Activated naive CD4-positive, alpha-beta T cell treated with anti-CD3 and anti-CD28 coated beads, Interleukin-2, amount 50 U/mL, for 72 hours (primary cell): ENCODE measurements at places on chromosomes 1 and 21. TPM values are rescaled to one million over a fixed set of nuclear protein-coding genes. Genes with fewer than 3 reads are reported as not detected.

DNA sequence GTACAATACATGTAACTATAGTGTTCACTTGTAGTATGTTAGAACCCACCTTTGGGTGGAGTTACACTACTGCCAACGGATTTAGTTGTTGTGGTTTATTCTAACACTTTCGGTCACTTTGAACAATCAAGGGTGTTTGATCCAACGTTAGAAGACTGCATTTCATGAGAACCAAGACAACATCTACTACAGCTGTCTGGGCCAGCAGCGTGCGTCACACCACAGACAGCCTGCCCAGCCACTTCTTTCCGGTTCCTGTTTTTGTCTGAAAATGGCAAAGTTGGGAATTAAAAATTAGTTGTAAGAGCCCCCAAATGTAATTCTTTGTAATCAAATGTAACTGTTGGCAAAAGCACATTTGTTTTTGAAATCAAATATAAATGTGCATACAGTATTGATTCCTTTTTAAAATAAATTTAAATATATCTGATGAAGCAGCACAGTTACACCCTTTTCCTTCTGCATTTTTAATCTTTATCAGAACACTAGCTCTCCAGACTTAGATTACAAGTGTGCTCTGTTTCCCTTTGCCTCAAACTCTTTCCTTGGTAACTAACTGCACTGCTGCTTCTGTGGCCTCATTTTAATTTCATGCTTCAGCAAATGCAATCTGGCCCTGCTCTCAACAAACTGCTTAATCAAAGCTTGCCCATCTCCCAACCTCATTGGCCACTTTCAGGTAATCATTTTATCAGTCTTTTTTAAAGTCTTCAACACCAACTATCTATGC is 86.6 kb upstream of the DPH5 start:
- no peak for DNase-seq

- DNase-seq, result no peak
These were observed 29.7 kb downstream of the EPHA2 start for GRCh38 chr1:16126160-16126559.

DNA sequence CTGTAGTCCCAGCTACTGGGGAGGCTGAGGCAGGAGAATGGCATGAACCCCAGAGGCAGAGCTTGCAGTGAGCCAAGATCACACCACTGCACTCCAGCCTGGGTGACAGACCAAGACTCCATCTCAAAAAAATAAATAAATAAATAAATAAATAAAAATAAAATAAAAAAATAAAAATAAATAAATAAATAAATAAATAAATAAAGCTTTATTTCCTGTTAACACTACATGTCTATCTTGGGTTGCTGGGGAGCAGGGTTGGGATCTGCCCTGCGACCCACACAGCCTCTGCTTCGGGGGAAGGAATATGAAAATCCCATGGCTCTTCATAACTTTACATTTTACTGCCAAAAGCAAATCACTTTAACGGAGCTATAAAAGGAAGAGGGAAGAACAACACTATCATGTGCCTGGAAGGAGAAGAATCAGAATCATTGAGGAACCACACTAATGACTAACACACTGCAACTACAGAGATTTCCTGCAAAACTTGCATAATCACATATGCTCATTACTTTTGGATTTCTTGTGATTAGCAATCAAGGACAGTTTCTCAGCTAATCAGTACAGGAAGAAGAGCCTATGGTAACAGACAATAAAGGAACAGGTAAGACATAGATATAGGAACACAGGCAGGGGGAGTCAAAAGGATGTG is 72.8 kb upstream of the CD55 start:
- no peak for DNase-seq

DNA sequence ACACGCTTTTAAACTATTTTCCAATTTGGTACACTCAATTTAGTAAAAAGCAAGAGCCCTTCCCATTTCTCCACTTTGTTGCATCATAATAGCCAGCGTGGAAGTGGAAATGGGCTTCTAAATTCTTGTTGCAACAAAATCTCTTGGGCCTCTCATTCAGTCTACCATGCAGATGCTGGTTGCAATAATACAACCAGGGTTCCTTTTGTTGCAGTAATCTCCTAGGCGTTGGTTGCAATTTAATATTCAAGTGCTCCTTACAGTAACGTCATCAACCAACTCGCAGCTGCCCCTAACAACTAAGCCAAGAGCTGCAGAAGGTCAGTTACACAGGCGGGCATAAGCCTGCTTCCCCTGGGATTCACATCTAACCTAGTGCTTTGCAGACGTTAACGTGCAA is 2.7 kb upstream of the HDGF start:
- no peak for DNase-seq

DNA sequence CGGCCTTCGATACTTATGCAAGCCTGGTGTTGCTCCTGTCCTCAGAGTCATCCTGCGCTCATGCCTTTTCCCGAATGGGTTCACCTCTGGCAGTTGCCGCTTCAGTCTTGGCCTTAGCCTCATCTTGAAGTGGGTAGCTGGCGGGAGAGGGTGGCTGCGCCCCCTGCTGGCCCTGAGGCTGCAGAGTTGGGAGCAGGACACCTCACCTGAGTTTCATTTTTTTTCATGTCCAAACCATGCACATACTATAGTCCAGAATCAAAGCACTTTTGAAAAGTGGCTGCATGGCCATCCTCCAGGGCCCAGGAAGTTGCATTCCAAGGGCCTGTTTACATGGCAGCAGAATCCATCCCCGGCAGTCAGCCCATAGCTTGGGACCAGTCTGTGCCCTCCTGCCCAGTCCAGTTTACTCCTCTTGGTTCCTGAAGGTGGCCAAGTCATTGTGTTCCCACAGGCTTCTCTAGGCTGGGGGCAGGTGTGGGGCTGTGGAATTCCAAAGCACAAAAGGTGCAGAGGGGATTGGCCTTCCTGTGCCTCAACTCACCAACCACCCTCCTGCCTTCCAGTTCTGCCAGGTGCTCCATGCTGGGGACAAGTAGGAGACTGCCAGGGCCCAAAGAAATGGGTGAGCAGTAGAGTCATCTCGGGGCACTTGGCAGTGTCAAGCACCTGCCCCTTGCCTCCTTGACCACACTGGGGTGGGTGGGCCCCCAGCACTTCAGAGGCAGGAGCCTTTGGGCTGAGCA is 44.0 kb downstream of the YARS1 start:
- peak; percentile 72 for DNase-seq

DNA sequence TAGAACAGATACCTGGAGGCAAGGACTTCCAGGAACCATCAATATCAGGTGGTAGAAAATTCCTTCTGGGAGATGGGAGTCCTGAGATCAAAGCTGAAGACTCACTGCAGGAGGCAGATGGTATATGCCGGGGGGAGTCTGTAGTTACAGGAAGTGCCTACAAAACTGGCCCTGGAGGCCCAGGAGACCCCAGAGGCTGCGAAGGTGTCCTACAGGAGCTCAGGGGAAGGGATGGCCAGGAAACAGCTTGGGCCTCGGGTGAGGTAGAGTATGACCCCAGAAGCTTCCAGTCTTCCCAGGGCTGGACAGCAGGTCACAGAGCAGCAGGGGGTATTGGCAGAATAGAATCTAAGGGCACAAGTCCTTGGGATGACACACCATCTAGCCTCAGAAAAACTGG is 16.4 kb downstream of the IGFN1 start:
- DNase-seq, result no peak

GRCh38 chr1:3166206-3166918 is 97.4 kb downstream of the PRDM16 start:
- no peak for DNase-seq

GRCh38 chr1:201538612-201539551 is at the start of gene NAV1:
Gene NAV1, plus strand, starts transcription at chr1:201539127. Its CDS starts 83,758 bp downstream, at chr1:201622885.
- DNase-seq, result no peak

DNA sequence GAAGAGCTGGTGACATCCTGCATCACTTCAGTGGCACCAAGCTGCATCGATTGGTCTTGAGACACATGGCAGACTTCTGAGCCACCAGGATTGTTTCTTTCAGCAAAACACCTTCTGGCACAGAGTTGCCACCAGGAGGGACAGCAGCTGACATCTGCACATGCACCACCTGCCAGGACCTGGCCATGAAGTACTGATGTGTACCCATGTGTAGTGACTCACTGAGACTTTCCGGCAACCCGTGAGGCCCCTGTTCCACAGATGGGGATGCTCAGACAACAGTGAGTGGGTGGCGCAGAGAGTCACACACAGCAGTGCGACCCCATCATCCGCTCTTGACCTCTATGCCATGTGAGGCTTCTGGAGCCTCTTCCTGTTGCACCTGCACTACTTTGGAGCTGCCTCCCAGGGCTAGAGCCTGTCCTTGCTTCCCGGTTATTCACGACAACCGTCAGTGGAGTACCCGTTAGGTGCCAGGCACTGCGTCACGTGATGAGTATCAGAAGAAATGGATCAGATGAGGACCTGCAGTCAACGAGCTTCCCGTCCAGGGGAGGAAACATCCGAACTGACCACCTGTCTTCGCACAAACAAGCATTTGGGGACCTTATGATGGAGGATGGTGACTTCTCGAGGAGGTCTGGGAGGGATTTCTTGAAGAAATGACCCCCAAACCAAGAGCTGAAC is 80.5 kb upstream of the VAMP3 start:
- no peak for DNase-seq

The ERICH3 gene
- not detected for total RNA-seq

GRCh38 chr1:204128964-204129896 is 22.6 kb downstream of the ETNK2 start:
- peak; percentile 66 for DNase-seq

The KPNA6 gene
- total RNA-seq, result 103 TPM

- no peak for DNase-seq
These were observed 68.3 kb downstream of the TCP10L start for GRCh38 chr21:32516756-32517649.

- no peak for DNase-seq
These were observed 91.3 kb downstream of the COLGALT2 start for GRCh38 chr1:183946320-183946613.
